ENCODE measurements at places on chromosomes 5 and 9.

- no peaks in the 10 kb centered on the region for H3K36me3 ChIP-seq
- DNase-seq = no peak
- no peaks in the 10 kb centered on the region for H3K4me1 ChIP-seq
- no peak overlapping the region for H3K4me3 ChIP-seq
- no peaks in the 10 kb centered on the region for H3K27me3 ChIP-seq
- H3K27ac ChIP-seq = no peak overlapping the region
Measured at GRCh38 chr5:10789726-10790125, 28.7 kb upstream of the DAP start.

- peaks cover 18% of the 10 kb centered on the region for H3K4me1 ChIP-seq
- DNase-seq = no peak
- no peak overlapping the region for H3K4me3 ChIP-seq
- no peaks in the 10 kb centered on the region for H3K36me3 ChIP-seq
- H3K27me3 ChIP-seq = no peaks in the 10 kb centered on the region
Measured at GRCh38 chr5:154714266-154714986, 40.8 kb upstream of the LARP1 start.

- no peaks in the 10 kb centered on the region for H3K4me1 ChIP-seq
- no peak for DNase-seq
- H3K36me3 ChIP-seq = peaks cover 15% of the 10 kb centered on the region
- no peak overlapping the region for H3K4me3 ChIP-seq
- H3K27ac ChIP-seq = no peak overlapping the region
Measured at GRCh38 chr5:72355706-72356299, 35.6 kb downstream of the PTCD2 start.

- no peak overlapping the region for H3K4me3 ChIP-seq
- no peak for DNase-seq
- H3K4me1 ChIP-seq = peaks cover 23% of the 10 kb centered on the region
- no peaks in the 10 kb centered on the region for H3K36me3 ChIP-seq
- H3K27me3 ChIP-seq = no peaks in the 10 kb centered on the region
Measured at GRCh38 chr5:56055287-56055686, 60.5 kb upstream of the IL6ST start.

DNA sequence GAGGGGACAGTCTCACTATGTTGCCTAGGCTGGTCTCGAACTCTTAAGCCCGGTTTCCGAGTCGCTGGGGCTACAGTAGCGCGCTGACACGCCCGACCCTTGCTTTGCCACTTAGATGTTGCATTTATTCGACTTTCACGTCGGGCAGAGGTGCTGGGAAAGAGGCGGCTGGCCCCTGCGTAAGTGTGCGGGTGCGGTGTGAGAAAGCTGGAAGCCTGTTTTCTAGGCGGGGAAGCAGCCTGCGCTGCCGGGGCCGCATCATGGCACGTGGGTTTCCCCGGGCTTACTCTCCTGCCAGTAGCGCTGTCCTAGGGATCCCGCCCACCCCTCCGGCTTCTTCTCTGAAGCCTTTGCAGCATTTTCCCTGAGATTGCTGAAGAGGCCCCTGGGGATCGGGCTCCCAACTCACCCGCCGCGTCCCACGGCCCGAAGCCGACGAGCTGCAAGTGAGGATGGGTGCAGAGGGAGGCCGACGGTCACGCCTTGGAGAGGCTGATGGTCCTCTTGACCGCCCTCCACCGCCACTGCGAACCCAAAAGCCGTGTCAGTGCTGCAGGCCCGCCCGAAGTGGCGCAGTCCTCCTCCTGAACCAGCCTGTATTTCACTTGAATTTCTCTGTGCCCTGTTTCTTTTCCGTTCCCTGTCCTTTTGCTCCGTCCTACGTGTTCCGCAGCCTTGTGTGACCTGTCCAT lies 5.8 kb upstream of the TRIM41 start:
- peak overlapping the region; percentile 66 for H3K27ac ChIP-seq
- DNase-seq = no peak
- H3K27me3 ChIP-seq = no peaks in the 10 kb centered on the region
- H3K4me1 ChIP-seq = peaks cover 32% of the 10 kb centered on the region

- DNase-seq = no peak
Measured at GRCh38 chr9:120942186-120943001, 15.8 kb upstream of the TRAF1 start.

GRCh38 chr9:110951805-110952539 lies 86.3 kb downstream of the LPAR1 start:
- no peak for DNase-seq
- H3K4me1 ChIP-seq = no peaks in the 10 kb centered on the region
- H3K27me3 ChIP-seq = no peaks in the 10 kb centered on the region
- no peaks in the 10 kb centered on the region for H3K36me3 ChIP-seq
- H3K27ac ChIP-seq = no peak overlapping the region

DNA sequence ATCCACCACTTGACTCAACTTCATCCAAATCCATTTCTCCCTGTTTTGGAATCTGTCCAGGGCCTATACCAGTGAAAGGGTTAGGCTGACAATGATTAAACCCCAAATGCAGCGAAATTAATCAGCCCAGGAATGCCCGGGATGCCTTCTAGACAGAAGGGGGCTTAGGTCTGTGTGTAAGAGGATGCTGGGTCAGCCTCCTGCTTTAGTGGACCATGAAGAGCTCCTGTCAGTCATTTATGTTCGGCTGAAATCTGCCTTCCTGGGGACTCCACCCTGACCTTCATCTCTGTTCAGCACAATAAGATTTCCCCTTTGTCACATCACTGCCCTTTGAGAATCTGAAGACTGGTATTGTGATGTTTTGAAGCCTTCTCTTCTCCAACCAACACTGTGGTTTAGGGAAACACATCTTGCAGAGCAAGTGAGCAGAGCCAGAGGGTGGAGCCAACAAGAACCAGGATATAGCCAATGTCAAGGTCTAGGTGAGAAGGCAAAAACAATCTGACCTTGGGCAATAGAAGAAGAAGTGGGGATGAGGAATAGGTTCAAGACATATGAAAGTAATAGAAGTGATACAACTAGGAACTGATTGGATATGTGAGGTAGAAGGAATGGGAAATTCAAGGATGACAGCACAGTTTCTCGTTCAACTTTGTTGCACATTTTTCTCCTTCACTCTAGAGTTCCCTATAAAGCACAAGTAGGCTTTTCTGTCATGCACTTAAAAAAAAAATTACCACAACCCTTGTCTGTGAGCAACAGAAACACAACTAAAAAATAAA lies 234.4 kb downstream of the ARHGAP26 start:
- peaks cover 52% of the 10 kb centered on the region for H3K4me1 ChIP-seq
- H3K4me3 ChIP-seq = no peak overlapping the region
- no peaks in the 10 kb centered on the region for H3K36me3 ChIP-seq

DNA sequence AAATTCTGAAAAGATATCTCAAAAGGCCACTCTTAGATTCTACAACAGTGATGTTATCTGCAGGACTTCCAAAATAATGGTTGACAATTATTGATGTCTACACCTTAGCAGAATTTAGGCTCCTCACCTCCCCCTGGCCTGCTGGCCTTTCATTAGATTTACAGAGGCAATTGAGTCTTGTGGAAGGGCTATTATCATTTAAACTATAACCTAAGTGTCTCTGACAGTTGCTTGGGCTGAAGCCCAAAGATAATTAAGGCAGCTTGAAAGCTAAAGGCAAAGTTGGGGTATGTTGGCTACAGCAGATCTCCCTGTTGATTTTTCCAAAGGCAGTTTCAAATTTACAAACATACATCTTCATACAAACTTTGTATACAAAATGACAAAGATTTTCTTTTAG lies 912.3 kb downstream of the TAF11L14 start:
- no peaks in the 10 kb centered on the region for H3K36me3 ChIP-seq
- H3K4me3 ChIP-seq = no peak overlapping the region
- no peak overlapping the region for H3K27ac ChIP-seq
- H3K4me1 ChIP-seq = no peaks in the 10 kb centered on the region
- no peak for DNase-seq

- no peak for DNase-seq
- peaks cover 4% of the 10 kb centered on the region for H3K27me3 ChIP-seq
- peaks cover 7% of the 10 kb centered on the region for H3K4me1 ChIP-seq
Measured at GRCh38 chr9:129731477-129732085, 21.3 kb downstream of the PTGES start.

- no peak overlapping the region for H3K27ac ChIP-seq
- no peaks in the 10 kb centered on the region for H3K4me1 ChIP-seq
- no peaks in the 10 kb centered on the region for H3K36me3 ChIP-seq
- H3K4me3 ChIP-seq = no peak overlapping the region
- DNase-seq = no peak
Measured at GRCh38 chr5:92353107-92354030, 970.3 kb upstream of the ARRDC3 start.

GRCh38 chr5:55700745-55701144 lies 11.4 kb downstream of the SLC38A9 start:
- H3K4me3 ChIP-seq = no peak overlapping the region
- no peak for DNase-seq
- no peaks in the 10 kb centered on the region for H3K4me1 ChIP-seq
- H3K36me3 ChIP-seq = peaks cover 3% of the 10 kb centered on the region
- no peak overlapping the region for H3K27ac ChIP-seq

DNA sequence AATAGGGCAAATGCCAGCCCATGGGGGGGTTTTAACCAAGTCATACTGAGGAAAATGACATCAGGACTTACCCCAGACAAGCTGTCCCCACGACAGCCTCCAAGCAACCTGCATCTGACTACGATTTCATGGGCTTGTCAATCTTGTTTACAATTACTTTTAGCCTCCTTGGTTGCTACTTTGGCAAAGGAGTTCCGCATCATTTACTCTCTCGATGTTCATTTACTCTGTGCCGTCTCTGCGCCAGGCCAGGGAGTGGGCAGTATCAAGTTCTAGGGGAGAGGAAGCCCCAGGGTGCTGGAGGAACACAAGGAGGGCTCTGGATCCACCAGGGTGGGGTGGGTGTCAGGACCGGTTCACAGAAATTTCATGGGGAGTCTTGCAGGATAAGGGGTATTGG lies 23.9 kb downstream of the PTPN3 start:
- no peak overlapping the region for H3K4me3 ChIP-seq
- DNase-seq = no peak
- H3K4me1 ChIP-seq = peaks cover 67% of the 10 kb centered on the region
- H3K27ac ChIP-seq = no peak overlapping the region

DNA sequence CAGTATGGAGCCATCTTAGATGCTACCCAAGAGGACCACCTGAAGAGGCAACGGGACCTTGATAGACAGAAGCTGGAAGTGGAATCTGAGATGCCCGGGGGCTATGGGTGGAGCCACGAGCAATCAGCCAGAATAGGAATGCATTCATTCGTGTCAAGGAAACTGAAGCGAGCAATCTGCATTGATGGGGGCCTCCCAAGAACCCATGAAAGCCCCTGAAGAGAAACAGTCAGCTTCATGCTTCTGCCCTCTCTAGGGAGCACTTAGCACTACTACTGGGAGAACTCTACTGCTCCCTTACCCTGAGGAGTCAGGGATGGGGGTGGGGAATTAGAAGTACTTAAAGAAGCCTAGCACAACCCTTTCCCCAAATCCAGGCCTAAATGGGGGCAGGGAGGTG lies 51.9 kb upstream of the TCERG1 start:
- H3K27ac ChIP-seq = no peak overlapping the region
- H3K27me3 ChIP-seq = peaks cover 15% of the 10 kb centered on the region
- H3K4me3 ChIP-seq = no peak overlapping the region
- no peak for DNase-seq

DNA sequence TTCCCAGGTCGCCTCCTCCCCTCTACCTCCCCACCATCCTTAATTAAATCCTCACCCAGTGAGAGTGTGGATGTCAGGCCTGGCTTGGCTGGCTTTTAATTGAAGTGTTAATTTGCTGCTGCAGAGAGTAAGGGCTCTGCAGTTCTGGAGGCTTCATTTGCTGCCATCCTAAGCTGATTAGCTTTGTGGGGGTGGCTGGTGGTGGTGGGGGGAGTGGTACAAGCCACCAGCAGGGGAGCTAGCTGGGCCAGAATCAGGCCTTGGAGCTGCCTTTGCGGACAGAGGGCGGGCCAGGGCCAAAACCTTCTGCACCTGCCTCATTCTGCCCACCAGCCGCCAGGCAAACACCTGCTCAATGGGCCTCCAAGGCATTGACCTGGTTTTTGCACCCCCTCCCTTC lies 26.8 kb upstream of the TIFAB start:
- no peaks in the 10 kb centered on the region for H3K36me3 ChIP-seq
- no peak overlapping the region for H3K27ac ChIP-seq
- no peak overlapping the region for H3K4me3 ChIP-seq
- DNase-seq = no peak

GRCh38 chr5:179268966-179269693 lies 76.1 kb downstream of the ADAMTS2 start:
- H3K27me3 ChIP-seq = peaks cover 15% of the 10 kb centered on the region
- H3K4me3 ChIP-seq = no peak overlapping the region
- H3K27ac ChIP-seq = peak overlapping the region; percentile 77

DNA sequence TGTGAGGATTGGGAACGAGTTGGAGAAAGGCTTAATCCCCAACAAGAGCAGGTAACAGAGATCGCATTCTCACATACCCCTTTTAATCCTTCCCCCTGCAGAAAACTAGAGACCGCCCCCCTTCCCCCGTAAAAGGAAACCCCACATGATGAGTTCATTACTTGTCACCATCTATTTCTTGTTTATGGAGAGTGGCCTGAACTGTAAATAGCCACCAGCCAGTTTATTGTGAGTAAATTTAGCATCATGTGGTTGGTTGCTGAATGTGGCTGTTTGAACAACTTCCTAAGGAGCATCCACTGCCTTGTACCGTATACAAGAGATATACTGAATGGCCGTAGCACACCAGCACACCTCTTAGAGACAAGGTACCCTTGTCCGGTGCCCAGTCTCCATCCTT lies 62.1 kb downstream of the TJP2 start:
- no peak overlapping the region for H3K27ac ChIP-seq
- no peak overlapping the region for H3K4me3 ChIP-seq
- no peak for DNase-seq
- no peaks in the 10 kb centered on the region for H3K4me1 ChIP-seq
- peaks cover 60% of the 10 kb centered on the region for H3K36me3 ChIP-seq

GRCh38 chr9:126704892-126705766 lies 91.4 kb downstream of the LMX1B start:
- peak; percentile 86 for DNase-seq
- H3K4me1 ChIP-seq = peaks cover 34% of the 10 kb centered on the region
- no peak overlapping the region for H3K27ac ChIP-seq
- H3K4me3 ChIP-seq = peak overlapping the region; percentile 23
- no peaks in the 10 kb centered on the region for H3K36me3 ChIP-seq

- H3K4me1 ChIP-seq = peaks cover 17% of the 10 kb centered on the region
- H3K27ac ChIP-seq = no peak overlapping the region
- H3K4me3 ChIP-seq = no peak overlapping the region
- no peaks in the 10 kb centered on the region for H3K36me3 ChIP-seq
Measured at GRCh38 chr9:72476100-72476499, 45.3 kb upstream of the TMC1 start.

DNA sequence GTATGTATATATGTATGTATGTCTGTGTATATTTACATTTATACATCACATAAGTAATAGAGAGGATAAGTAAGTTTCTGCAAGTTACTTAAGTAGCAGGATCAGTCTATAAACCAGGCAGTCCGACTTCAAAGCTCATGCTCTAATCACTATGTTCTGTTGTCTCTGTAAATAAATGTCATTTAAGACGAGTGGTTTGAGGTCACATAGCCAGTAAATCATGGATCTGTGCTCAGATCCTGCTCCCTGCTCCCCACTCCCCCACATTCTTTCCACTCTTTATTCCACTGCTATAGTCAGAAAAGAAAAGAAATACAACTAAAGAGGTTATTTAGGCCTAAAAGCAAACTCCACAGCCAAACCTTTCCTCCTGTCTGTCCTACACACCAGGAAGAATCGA lies 90.4 kb downstream of the SERINC5 start:
- no peaks in the 10 kb centered on the region for H3K4me1 ChIP-seq
- no peak overlapping the region for H3K4me3 ChIP-seq
- DNase-seq = no peak
- no peaks in the 10 kb centered on the region for H3K27me3 ChIP-seq

Data from suprapubic skin (tissue), 4 donors.